ENCODE measurements at places on chromosomes 3 and 15.

GRCh38 chr3:117193390-117193789 is 483.8 kb downstream of the TUSC7 start:
- DNase-seq: no peak

DNA sequence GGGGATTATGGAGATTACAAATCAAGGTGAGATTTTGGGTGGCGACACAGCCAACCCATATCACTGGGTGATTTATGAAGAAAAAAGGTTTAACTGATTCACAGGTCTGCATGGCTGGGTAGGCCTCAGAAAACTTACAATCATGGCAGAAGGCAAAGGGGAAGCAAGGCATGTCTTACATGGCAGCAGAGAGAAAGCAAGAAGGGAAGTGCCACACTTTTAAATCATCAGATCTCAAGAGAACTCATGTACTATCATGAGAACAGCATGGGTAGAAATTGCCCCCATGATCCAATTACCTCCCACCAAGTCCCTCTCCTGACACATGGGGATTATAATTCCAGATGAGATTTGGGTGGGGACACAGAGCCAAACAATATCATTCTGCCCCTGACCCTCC is 59.7 kb downstream of the DPH6 start:
- DNase-seq: no peak

DNA sequence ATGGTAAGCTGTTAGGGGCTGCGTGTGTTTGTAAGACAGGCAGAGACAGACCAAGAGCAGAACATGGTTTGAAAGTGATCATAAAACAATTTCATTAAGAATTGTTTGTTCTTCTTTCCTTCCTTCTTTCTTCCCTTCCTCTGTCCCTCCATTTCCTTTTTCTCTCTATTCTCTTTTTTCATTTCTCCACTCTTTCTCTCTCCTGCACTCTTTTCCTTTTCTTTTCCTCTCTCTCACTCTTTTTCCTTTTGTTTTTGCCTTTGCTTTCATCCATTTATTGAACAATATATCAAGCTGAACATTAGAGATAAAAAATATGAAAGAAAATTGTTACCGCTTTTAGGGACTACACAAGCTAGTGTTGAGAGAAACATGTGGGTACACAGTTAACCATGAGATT is 62.2 kb upstream of the GOLIM4 start:
- no peak for DNase-seq

DNA sequence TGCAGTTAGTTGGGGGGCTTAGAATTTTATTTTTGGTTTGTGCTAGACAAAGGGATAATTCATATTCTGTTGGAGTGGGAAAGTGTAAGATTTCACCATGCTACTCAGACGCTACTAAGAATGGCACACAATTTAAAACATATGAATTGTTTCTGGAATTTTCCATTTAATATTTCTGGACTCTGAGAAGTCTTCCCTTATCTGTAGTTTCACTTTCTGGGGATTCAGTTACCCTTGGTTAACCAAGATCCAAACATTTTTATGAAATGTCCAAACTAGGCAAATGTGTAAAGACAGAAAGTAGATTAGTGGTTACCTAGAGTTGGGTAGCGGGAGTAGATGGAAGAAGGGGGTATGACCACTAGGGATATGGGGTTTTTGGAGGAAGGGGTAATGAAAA is 53.1 kb downstream of the TCF12 start:
- no peak for DNase-seq

GRCh38 chr15:32787949-32788348 is 70.1 kb downstream of the GREM1 start:
- no peak for DNase-seq
